ENCODE measurements at places on chromosomes 5 and 9. TPM values are rescaled to one million over a fixed set of nuclear protein-coding genes. Genes with fewer than 3 reads are reported as not detected.
A peak's percentile ranks its signal among the peaks of the same experiment; 100 is the strongest.

GRCh38 chr5:83306572-83307241, 164.8 kb upstream of the VCAN start:
- DNase-seq: no peak

DNA sequence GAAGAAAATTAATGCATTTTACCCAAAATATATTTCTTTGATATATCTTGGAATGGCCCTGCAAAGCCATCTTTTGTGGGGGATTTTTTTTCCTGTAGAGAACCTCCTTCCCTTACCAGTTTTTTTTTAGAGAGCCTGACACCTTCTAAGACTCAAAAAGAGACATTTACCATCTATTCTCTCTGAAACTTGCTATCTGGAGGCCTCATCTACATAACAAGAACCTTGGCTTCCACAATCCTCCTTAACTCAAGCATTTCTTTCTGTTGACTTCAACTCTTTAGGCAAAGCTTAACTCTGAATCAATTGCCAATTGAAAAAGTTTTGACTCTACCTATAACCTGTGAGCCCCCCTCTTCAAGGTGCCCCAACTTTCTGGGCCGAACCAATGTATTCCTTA, 6.2 kb downstream of the SLC45A2 start:
- DNase-seq: no peak

DNA sequence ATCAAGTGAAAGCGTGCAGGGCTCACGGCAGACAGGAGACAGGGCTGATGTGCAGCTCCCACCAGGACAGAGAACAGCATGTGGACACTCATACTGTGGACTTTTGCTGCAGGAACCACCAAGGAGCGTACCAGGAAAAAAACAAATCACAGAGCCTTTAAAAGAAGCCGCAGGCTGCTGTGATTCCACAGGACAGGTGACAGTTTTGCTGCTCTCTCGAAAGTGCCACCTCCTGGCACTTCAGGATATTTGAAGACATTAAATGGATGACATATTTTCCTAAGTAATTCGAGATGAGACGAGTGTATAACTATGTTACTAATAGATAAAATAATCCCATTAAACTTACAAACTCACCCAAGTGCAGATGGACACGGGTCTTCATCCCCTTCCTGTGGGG, 29.3 kb downstream of the ZDHHC11 start:
- no peak for DNase-seq

- DNase-seq: peak; percentile 85
These were observed 3.8 kb downstream of the IER5L start for GRCh38 chr9:129174102-129174723.

- DNase-seq: no peak
These were observed 168.7 kb downstream of the XRCC4 start for GRCh38 chr5:83246071-83246470.

GRCh38 chr9:16013826-16014225, 461.0 kb downstream of the CCDC171 start:
- DNase-seq: no peak

DNA sequence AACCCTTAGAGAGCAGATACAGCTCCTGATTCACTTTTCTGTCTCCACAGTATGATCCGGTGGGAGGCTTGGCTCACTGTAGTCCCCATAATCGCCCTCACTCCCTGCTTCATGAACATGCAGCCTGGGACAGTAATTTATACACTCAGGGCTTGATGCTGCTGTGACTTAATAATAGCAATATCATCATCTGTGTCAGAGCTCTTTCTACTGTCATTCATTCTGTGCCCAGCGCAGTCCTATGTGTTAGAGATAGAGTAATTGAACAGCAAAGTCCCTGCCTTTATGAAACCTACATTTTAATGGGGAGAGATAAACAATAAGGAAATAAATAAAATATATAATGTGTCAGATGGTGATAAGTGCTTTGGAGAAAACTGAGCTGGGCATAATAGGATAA, 2.8 kb upstream of the HEMGN start:
- DNase-seq: no peak

DNA sequence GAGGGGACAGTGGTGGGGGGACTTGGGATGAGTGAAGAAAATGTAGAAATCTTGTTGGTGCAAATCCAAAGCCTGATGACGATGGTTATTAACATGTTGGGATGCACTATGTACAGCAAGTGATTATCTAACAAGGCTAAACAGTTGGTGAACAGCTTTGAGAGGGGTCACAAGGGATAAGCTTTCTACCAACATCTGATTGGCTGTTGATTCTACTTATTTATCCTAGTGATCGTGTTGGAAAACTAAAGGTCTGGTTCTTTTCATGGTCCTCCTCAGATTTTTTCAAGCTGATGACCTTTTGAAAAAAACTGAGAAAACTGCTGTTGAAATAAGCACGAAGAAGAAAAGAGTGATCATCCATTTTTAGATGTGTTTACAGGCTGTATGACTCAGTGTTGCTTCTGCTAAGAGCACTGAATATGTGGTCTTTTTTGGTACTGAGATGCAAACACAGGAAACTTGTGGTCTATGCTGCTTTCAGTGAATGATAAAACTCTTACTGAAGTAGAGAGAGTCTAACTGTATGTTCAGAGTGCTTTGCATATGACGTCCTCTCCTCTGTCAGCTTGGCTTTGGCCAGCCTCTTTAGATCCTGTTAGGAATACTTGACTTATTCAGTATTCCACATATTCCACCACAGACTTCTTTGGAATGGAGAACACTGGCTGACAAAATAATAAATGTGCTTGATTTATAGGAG, 174.8 kb downstream of the SLF1 start:
- no peak for DNase-seq

DNA sequence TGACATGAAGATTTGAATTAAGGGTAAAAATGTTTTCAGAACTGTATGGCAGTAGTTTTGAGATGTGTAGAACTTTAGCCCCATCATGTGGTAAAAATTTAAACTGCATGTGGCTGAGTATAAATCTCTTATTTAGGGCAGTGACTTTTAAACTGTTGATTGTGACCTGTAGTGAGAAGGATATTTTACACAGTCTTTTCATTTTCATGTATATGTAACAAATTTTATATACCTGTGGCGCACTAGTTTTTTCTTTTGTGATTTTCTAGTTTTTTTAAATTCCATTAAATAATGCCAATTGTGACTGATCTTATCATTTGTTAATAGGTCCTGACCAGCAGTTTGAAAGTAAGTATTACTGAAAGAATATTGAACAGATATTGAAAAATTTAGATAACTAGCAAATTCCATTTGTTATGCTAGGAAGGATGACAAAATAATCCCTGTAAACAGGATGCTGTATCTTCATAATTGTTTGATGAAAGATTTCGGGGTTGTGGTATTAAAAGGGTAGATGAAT, 47.2 kb downstream of the GPBP1 start:
- DNase-seq: peak; percentile 34

- no peak for DNase-seq
These were observed 77.6 kb downstream of the PCDH1 start for GRCh38 chr5:141800617-141801016.

DNA sequence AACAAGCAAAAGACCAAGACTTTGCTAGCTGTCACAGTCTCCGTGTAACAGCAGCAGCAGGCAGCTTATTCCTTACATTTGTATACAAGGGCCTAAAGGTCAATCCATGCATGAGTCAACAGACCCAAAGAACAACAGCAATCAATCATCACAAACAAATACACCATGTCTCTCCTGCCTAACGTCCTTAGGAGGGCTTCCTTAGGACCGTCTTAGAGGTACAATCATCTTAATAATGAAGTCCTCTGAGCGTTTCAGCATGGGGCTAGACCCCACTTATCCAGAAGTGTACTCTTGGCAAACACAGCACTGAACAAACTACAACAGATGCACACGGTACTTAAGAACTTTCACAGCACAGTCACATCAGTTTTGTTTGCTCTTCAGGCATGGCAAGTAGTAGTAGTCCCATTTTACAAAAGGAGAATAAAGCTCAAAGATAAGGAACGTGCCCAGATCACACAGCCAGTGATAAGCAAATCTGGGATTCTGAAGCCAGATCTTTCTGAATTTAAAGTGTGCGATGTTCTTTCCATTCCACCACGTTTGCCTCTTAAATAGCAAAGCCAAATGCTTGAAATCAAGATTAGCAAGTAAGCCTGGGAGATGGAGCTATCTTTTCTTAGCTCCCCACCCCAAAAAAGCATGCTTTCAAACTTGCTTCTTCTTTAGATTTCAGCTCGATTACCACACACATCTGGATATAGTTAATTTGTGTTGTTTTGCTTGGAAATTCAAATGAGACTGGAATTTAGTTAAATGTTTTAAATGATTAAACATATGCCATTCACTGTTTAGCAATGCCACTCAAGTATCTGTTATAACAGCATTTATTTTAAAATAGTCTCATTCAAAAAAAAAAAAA, 24.2 kb downstream of the PSMB7 start:
- no peak for DNase-seq

DNA sequence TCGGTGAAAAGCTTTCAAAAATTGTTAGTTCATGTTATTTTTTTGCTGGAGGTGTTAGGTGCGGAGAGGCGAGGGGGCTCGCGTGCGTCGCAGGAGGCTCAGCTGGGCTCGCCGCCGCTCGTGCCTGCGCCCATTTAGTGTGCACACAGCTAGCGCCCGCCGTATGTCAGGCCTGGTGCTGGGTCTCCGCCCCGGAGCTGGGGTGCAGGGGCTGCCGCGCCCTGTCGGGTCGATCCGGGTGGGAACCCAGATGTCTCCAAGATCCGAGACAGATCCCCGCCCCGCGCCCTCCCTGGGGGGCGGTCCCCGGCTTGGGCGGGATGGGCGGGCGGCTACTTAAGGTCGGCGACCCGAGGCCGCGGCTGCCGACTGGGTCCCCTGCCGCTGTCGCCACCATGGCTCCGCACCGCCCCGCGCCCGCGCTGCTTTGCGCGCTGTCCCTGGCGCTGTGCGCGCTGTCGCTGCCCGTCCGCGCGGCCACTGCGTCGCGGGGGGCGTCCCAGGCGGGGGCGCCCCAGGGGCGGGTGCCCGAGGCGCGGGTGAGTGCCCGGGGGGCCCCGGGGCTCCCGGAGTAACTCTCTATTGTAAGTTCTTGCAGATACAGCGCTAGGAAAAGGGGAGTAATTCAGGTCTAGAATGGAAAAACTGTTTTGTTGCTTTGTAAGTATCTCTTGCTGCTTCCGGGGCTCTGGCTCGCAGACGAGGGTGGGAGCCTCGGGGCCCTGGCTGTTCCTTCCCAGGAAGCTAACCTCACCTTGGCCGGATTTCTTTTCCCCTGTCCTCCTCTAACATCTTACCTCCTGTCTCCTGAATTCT, 31.7 kb downstream of the GSN start:
- no peak for DNase-seq

DNA sequence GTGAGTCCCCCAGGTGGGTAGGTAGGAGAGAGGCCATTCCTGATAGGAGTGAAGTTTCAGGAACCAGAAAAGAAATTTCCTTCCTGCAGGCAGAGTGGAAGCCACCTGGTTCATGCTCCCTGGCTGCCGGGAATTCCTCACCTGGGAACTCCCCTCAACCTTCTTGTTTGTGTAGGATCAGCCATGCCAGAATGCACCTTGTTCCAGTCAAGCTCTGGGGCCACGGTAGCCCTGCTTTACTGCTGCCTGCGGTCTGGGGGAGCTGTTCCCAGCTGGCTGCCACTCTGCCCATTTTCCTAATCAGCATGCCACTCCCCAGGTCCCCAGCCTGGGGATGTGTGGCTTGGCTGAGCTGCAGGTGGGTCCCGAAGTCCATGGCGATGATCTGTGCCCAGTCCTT, 18.7 kb upstream of the B4GALT1 start:
- no peak for DNase-seq

DNA sequence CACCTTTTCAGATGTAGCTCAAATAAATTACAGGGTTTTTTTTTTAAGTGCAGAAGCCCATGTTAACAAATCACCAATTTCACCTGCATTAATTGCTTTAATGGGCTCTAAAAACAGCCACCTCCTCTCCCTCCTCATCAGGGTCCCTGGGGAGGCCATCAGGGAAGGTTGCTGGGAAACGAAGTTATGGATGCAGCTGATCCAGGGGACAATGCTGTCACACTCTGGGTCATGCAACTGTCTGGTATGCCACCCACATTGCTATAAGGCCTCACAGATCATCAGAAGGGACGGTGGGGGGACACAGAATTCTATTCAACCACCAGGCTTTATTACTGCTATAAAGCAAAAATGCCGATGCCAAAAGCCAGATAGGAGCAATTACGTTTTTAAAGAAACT, 9.3 kb downstream of the WHRN start:
- no peak for DNase-seq

DNA sequence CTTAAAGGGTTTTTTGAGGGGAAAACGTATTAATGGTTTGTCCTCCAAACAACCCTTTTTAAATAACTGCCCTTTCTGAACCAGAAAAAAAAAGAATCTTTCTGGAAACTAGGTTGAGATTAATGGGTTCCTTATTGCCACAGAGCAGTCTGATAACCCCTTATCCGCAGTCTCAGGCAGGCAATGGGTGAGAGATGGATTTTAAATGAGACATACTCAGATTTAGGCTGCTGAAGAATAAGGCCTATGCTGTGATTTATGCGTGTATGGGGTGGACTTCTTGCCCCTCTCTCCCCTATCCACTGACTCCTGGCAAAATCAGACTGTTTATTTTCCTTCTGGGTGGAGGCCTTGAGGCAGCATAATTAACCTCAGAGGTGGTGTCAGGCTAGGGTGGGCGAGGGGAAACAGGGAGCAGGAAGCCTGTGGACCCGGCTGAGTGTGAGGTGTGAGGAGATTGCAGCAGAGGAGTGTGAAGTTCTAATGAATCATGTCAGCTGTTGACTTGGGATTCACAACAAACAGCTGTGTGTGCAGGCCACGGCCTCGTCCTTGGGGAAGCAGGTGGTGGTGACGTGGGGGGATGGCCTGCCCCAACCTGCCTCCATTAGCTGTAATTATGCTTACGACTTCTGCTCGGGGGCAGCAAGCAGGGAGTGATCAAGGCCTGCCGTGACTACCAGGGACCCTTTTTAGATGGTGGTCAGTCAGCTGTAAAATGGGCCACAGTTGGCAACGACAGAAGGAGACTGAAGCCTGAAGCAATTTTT, 196.4 kb downstream of the SEMA6A start:
- no peak for DNase-seq

DNA sequence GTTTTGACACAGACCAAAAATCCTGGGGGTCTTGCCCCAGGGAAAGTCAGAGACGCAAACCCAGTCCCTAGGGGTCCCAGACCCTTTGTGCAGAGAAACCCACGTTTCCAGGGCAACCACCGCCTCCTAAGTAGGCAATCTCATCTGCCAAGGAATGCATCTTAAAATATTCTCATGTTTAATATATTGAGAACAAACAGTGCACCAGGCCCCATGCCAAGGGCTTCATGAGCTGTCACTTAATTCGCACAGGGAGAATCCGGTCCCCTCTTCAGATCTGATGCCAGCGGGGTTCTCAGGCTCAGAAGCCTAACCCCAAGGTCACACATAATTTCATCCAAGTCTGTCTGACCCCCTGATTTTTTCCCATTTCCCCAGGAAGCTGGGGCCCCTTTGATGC, 28.8 kb downstream of the CPLX2 start:
- no peak for DNase-seq

LCP2 gene
- polyA plus RNA-seq: 2.3 TPM

PCAT7 gene
- 0.21 TPM for polyA plus RNA-seq

PHYHD1 gene
- polyA plus RNA-seq: 54.4 TPM

TRIM14 gene
- 5.2 TPM for polyA plus RNA-seq

GLRA1 gene
- not detected for polyA plus RNA-seq

HAVCR2 gene
- 10.5 TPM for polyA plus RNA-seq

CIZ1 gene
- 106 TPM for polyA plus RNA-seq

ANKRD31 gene
- 0.49 TPM for polyA plus RNA-seq

ZNF366 gene
- 4.0 TPM for polyA plus RNA-seq

All from right renal cortex interstitium (tissue), 3 donors.